B cell (primary cell): ENCODE measurements at places on chromosomes 6 and 20.

DNA sequence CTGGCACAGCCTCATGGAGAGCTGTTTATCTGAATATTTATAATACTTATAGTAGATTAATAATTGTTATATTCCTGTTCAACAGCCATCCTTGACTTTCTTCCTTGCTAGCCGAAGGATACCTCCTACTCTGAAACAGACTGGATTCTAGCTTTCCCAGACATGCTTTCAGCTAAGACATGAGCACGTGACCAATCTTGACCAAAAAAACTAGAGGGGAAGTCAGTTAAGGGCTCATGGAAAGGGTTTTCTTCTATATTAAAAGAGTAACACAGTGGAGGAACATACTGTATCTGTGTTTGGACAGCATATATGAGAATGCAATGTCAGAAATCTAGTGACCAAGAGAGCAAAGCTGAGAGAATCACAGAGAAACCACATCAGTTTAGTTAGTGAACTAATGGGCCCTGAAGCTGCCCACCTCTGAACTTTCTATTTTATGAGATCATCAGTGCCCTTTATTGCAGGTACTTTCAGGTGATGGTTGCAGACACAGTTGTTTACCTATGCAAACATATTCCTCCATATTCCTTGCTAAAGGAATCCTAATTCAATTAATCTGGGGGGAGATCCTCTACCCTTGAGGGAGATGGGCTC, 140.4 kb upstream of the SLC24A3 start:
- H3K27ac ChIP-seq, result no peak overlapping the region
- H3K36me3 ChIP-seq, result no peaks in the 10 kb centered on the region
- no peak for DNase-seq
- H3K27me3 ChIP-seq, result no peaks in the 10 kb centered on the region

GRCh38 chr6:66526061-66526460, 819.0 kb upstream of the EYS start:
- H3K36me3 ChIP-seq, result no peaks in the 10 kb centered on the region
- no peaks in the 10 kb centered on the region for H3K4me1 ChIP-seq
- H3K27me3 ChIP-seq, result no peaks in the 10 kb centered on the region
- DNase-seq, result no peak
- no peak overlapping the region for H3K4me3 ChIP-seq

GRCh38 chr6:139881236-139881635, 506.8 kb upstream of the CITED2 start:
- H3K4me1 ChIP-seq, result peaks cover 24% of the 10 kb centered on the region
- H3K36me3 ChIP-seq, result no peaks in the 10 kb centered on the region
- no peaks in the 10 kb centered on the region for H3K27me3 ChIP-seq
- no peak for DNase-seq
- no peak overlapping the region for H3K27ac ChIP-seq
- no peak overlapping the region for H3K4me3 ChIP-seq

GRCh38 chr20:52497731-52498130, 306.2 kb upstream of the ZFP64 start:
- H3K4me1 ChIP-seq, result no peaks in the 10 kb centered on the region
- no peak overlapping the region for H3K27ac ChIP-seq
- no peaks in the 10 kb centered on the region for H3K27me3 ChIP-seq
- DNase-seq, result no peak
- no peaks in the 10 kb centered on the region for H3K36me3 ChIP-seq
- H3K4me3 ChIP-seq, result no peak overlapping the region

DNA sequence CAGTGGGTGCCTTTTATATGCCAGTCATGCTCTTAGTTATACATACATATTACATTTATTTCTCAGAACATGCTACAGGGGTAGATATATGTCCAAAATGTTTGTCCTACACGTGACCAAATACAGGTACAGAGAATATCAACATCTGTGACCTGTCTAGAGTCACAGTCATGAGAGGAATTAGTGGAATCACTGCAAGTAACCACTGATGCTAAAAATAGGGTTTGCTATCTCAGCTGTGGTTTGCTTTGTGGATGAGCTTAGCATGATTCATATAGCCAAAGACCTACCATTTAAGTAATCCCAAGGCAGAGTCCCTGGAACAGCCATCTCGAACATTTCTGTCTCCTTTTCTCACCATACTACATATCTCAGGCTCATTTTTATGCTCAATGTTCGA, 32.3 kb downstream of the GSTA3 start:
- no peak for DNase-seq
- no peaks in the 10 kb centered on the region for H3K27me3 ChIP-seq
- no peaks in the 10 kb centered on the region for H3K36me3 ChIP-seq
- H3K4me3 ChIP-seq, result no peak overlapping the region
- no peak overlapping the region for H3K27ac ChIP-seq
- H3K4me1 ChIP-seq, result no peaks in the 10 kb centered on the region

- DNase-seq, result no peak
- H3K27me3 ChIP-seq, result no peaks in the 10 kb centered on the region
- H3K4me1 ChIP-seq, result no peaks in the 10 kb centered on the region
- no peaks in the 10 kb centered on the region for H3K36me3 ChIP-seq
These were observed 306.5 kb upstream of the SPTLC3 start for GRCh38 chr20:12702312-12702711.

GRCh38 chr20:35340436-35340835, 48.2 kb upstream of the FAM83C start:
- peaks cover 27% of the 10 kb centered on the region for H3K36me3 ChIP-seq
- no peaks in the 10 kb centered on the region for H3K27me3 ChIP-seq
- H3K4me3 ChIP-seq, result no peak overlapping the region
- no peak overlapping the region for H3K27ac ChIP-seq
- DNase-seq, result no peak

- H3K4me3 ChIP-seq, result no peak overlapping the region
- peaks cover 19% of the 10 kb centered on the region for H3K4me1 ChIP-seq
- H3K27ac ChIP-seq, result peak overlapping the region; percentile 41
- H3K27me3 ChIP-seq, result no peaks in the 10 kb centered on the region
- DNase-seq, result no peak
- H3K36me3 ChIP-seq, result peaks cover 45% of the 10 kb centered on the region
These were observed 63.0 kb downstream of the RIPOR2 start for GRCh38 chr6:24872779-24873178.

DNA sequence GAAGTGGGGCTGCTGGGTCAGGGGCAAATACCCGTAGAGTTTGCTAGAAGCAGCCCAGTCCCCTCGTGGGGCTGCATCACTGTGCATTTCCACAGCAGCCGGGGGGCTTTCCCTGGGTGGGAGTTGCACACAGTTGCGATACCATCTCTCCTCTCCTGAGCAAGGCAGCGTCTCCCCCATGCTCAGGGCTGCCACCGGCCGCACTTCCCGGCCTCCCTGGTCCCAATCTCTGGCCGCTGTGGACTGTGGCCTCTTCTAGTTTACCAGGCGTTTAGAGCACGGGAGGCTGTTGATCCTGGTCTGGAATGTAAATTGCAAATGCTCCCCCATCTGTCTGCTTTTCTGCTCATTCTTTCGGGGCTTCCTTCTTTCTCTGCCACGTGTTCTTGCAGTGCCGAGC, 31.1 kb downstream of the OSBPL2 start:
- no peaks in the 10 kb centered on the region for H3K27me3 ChIP-seq
- DNase-seq, result no peak
- H3K4me3 ChIP-seq, result no peak overlapping the region

DNA sequence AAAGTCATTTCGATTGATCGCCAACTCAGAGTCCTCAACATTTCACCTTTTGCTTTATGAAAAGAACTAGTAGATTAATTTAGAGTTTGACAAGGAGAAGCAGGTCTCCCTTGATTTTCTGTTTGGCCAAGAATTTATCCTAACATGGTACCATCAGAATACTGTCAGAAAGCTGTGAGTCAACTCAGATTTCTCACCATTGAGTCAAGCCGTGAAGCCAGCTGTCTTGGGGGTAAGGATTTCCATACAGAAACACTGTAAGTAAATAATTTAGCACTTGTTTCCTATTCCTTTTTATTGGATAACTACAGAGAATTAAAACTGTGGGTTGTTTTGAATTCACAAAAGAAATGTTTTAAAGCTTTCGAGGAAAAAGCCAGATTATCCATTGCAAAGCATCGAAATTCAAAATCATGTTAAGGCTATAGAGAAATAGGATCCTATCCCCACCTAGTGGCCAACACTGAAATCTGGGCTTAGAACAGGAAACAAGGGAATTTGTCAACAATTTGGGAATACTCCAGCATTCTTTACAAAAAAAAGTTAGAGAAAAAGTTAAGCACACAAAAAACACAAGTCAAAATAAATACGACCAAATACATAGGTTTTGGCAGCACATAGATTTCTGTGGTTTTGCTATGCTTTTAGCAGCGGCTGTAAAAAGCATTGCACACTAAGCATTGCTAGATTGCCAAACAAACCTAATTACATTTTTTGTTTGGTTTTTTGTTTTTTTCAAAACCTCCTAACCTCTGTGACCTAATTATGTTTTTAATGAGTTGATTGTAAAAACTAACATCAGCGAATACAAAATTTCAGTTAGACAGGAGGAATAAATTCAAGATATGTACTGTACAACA, 44.2 kb downstream of the COL11A2 start:
- H3K4me1 ChIP-seq, result peaks cover 14% of the 10 kb centered on the region
- no peaks in the 10 kb centered on the region for H3K36me3 ChIP-seq
- peak; percentile 60 for DNase-seq
- no peak overlapping the region for H3K27ac ChIP-seq
- no peaks in the 10 kb centered on the region for H3K27me3 ChIP-seq
- H3K4me3 ChIP-seq, result no peak overlapping the region

GRCh38 chr20:48079028-48079427, 293.7 kb upstream of the SULF2 start:
- H3K4me3 ChIP-seq, result no peak overlapping the region
- no peak for DNase-seq
- H3K27ac ChIP-seq, result no peak overlapping the region
- H3K27me3 ChIP-seq, result peaks cover 3% of the 10 kb centered on the region

DNA sequence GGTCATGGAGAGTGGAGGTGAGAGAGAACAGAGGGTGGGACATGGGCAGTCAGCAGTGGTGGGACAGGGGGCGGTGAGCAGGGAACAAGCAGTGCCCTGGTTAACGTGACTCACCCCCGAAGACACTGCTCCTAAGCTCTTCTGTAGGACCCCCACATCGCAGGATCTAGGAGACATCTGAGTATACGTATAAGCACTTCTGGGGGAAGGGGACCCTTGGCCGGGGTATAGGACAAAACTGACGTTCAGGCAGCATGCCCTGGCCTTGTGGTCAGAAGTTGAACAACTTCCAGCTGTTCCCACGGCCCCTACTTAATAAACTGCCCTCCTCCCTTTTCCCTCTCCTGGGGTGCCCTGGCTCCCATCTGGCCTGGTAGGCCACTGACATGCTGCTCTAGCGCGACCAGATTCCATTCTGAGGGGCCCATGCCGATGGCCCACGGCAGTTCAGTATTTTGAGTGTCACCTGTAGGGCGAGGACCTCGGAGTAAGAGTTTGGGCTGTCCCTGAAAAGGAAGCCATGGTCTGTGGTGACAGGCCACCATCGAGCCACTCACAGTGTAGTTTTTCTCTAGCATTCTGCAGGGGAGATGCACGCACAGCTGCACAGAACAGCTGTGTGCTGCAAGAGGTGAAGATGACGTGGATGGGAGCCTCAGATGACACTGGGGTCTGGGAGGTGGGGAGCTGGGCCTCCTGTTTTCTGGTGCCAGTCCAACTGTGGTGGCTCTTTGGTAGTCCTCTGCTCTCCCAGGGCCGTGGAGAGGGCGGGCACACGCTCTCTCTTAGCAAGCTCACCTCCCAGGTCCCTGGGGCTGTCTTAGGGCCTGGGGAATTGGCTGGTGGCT, 38.4 kb downstream of the PPP1R3G start:
- no peaks in the 10 kb centered on the region for H3K36me3 ChIP-seq
- H3K27me3 ChIP-seq, result no peaks in the 10 kb centered on the region
- no peak overlapping the region for H3K27ac ChIP-seq
- no peak overlapping the region for H3K4me3 ChIP-seq
- no peak for DNase-seq

- no peaks in the 10 kb centered on the region for H3K4me1 ChIP-seq
- H3K27ac ChIP-seq, result no peak overlapping the region
- no peak overlapping the region for H3K4me3 ChIP-seq
- no peak for DNase-seq
These were observed 201.1 kb upstream of the PREP start for GRCh38 chr6:105603788-105604586.

GRCh38 chr6:35454391-35455110, 2.4 kb downstream of the FANCE start:
- no peak overlapping the region for H3K27ac ChIP-seq
- H3K4me1 ChIP-seq, result peaks cover 14% of the 10 kb centered on the region
- no peaks in the 10 kb centered on the region for H3K27me3 ChIP-seq

DNA sequence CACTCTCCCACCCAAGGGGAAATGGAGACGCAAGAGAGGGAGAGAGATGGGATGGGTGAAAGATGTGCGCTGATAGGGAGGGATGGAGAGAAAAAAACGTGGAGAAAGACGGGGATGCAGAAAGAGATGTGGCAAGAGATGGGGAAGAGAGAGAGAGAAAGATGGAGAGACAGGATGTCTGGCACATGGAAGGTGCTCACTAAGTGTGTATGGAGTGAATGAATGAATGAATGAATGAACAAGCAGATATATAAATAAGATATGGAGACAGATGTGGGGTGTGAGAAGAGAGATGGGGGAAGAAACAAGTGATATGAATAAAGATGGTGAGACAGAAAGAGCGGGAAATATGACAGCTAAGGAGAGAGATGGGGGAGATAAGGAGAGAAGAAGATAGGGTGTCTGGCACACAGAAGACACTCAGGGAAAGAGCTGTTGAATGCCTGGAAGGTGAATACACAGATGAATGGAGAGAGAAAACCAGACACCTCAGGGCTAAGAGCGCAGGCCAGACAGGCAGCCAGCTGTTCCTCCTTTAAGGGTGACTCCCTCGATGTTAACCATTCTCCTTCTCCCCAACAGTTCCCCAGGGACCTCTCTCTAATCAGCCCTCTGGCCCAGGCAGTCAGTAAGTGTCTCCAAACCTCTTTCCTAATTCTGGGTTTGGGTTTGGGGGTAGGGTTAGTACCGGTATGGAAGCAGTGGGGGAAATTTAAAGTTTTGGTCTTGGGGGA, 754 bp downstream of the TNF start:
- H3K4me1 ChIP-seq, result peaks cover 95% of the 10 kb centered on the region
- DNase-seq, result peak; percentile 71

- no peaks in the 10 kb centered on the region for H3K36me3 ChIP-seq
- no peaks in the 10 kb centered on the region for H3K27me3 ChIP-seq
- no peak overlapping the region for H3K27ac ChIP-seq
- DNase-seq, result no peak
- no peak overlapping the region for H3K4me3 ChIP-seq
- peaks cover 12% of the 10 kb centered on the region for H3K4me1 ChIP-seq
These were observed 110.9 kb upstream of the SLC22A16 start for GRCh38 chr6:110587328-110587727.
